ENCODE measurements at places on chromosomes 16 and 17.
A peak's percentile ranks its signal among the peaks of the same experiment; 100 is the strongest.

DNA sequence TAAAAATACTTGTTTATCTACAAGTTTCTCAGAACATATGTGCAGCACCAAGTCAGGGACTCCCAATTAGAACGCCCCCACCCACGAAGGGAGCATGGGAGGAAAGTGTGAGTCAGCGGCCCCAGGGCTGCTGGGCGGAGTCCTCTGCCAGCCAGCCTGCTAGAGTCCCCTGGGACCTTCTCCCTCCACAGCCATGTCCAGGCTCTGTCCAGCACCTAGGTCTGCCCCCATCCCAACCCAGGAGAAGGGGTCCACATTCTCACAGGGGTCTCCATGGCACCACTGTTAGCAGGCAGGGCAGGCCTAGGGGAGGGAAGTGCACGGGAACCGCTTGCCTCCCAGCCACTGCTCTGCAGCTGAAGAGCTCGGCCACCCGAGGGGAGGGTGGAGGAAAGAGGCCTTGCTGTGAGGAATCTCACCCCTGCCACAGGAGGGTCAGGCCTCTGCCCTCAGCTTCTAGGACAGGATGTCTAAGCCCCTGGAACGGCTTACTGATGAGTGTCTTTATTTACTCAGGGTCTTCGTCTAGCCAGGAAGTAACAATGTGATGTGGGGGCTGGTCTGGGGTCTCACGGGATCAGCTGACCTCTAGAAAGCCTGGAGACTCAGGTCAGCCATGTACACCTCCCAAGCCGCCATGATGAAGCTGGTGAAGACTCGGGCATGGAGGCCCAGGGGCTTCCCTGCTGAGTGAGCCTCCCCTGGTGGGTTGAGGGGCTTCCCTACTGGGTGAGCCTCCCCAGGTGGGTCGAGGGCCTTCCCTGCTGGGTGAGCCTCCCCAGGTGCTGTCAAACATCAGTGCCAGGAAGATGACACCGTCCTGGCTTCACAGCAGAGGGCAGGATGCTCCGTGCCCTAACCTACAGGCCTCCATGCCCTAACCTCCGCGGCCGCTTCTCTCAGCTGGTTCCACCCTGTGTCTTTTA is 190.3 kb downstream of the RBFOX3 start:
- DNase-seq = no peak

GRCh38 chr16:23113185-23113584 is 36.1 kb downstream of the USP31 start:
- no peak for DNase-seq

GRCh38 chr17:7631398-7632380 is 1.8 kb downstream of the SHBG start:
- no peak for DNase-seq

- no peak for DNase-seq
Measured at GRCh38 chr16:71360378-71360777, 1.9 kb downstream of the CALB2 start.

DNA sequence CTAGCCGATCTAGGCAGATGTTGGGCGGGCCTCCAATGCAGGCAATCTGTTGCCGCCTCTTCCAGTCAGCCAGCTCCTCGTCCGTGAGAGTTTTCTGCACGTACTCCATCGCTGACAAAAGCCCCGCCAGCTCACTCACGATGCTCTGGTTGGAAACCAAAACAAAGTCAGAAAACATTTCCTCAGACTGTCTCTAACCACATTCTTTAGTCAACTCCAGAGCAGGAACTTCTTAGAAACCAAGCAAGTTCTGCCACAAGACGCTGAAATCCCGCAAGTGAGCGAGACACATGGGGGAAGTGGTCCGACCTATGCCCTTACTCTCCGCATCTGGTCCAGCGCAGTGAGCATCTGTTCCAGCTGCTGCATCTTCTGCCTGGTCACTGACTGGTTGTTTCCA is 49.1 kb downstream of the STAT5A start:
- DNase-seq = no peak

DNA sequence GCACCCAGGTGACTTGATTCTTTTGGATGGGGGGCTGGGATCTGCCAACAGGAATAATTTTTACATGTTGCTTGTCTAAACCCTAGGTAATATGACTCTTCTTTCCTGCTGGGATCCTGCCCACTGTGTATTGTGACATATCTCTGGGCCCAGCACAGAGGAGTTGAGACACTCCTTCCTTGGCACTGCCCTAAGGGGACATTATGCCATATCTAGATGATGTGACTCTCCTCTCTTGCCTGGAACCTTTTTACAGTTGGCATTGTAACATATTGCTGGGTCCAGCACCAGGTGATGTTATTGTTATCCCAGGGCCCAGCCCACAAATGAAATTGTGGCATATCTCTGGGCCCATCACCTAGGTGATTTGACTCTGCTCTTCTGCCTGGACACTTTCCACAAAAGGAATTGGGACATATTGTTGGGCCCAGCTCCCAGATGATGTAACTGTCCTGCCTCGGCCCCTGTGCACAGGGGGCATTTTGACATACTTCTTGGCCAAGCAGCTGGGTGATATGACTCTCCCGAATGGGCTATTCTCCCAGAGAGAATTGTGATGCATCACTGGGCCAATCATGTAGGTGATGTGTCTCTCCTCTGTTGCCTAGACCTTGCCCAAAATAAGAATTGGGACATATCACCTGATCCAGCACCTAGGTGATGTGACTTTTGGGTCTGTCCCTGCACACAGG is 1837.7 kb downstream of the TP53TG3F start:
- no peak for DNase-seq

- DNase-seq = no peak
Measured at GRCh38 chr17:31537565-31538011, 146.1 kb downstream of the RAB11FIP4 start.

DNA sequence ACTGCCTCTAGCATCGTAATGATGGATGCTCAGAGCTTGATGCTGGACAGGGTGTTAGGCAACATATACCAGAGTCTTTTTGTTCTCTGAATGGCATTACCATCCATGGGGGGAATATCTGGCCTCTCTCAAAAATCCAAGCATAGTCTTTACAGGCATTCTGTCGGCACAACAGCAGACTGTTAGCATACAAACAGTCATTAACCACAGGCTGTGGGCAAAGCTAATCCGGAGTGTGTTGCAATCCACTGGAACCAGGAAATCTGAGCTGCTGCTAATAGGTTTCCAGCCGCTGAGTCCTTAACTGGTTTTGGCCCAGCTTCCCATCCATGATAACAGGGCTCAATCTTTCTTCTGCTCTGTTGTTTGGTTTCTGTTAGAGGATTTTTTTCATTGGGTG is 371.9 kb downstream of the HS3ST3B1 start:
- no peak for DNase-seq

GRCh38 chr16:85642762-85643358 is 29.7 kb downstream of the GSE1 start:
- DNase-seq = no peak

- DNase-seq = no peak
Measured at GRCh38 chr16:50578137-50578536, 29.9 kb downstream of the NKD1 start.

DNA sequence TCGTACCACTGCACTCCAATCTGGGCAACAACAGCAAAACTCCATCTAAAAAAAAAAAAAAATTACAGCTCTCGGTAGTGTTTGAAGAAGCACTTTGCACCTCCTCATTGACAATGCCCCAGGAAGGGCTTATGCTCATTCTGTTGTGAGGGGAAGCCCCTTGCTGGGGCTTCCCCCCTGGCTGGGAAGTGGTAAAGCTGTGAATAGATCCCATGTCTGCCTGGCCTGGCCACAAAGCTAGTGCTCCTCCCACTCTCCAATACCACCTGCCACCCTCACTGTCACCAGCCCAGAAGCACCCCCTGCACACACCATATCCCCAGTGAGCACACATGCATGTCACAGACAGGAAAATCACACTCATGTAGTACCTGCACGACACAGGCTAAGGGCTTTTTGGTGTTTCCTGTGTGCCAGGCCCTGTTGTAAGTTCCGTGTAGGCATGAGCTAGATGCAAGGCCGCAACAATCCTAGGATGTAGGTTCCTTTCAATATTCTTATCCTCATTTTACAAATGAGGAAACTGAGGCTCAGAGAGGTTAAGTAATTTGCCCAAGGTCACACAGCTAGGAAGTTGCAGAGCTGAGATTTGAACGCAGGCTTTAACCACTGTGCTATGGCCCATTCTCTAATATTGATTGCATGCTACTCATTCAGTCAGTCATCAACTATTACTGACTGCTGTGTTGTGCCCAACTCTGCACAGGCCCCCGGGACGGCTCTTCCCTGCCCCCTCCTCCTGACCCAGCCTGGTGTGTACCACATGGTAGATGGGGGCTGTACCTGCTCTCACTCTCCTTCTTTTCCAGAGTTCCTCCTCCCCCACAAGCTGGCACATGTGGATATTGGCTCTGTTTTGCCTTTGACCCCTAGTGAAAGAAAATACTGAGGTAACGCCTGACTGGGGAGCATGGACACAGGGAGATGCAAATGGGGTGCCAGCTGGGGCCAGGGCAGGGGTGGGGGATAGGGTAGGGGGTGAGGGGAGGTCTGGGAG is 11.9 kb upstream of the COL1A1 start:
- DNase-seq = peak; percentile 65

GRCh38 chr17:32822996-32823395 is 53.9 kb downstream of the MYO1D start:
- no peak for DNase-seq

- DNase-seq = peak; percentile 30
Measured at GRCh38 chr17:7260651-7261378, 1.5 kb downstream of the CLDN7 start.

DNA sequence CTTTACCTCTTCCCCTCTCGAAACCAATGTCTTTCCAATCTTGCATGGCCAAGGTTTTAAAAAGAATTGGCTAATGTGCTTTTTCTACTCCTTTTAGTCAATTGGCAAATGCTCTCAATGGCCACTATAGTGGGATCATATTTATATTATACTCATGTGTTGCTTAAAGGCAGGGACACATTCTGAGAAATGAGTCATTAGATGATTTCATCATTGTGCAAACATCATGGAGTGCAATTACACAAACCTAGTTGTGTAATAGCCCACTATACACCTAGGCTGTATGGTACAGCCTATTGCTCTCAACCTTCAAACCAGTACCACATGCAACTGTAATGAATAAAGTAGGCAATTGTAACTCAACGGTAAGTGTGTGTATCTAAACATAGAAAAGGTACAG is 180.9 kb downstream of the HS3ST3A1 start:
- no peak for DNase-seq

- no peak for DNase-seq
Measured at GRCh38 chr17:57971572-57971971, 16.4 kb upstream of the CUEDC1 start.

- no peak for DNase-seq
Measured at GRCh38 chr17:42270596-42270995, 5.6 kb downstream of the STAT5B start.

- no peak for DNase-seq
Measured at GRCh38 chr16:68660359-68660795, 15.3 kb downstream of the CDH3 start.

DNA sequence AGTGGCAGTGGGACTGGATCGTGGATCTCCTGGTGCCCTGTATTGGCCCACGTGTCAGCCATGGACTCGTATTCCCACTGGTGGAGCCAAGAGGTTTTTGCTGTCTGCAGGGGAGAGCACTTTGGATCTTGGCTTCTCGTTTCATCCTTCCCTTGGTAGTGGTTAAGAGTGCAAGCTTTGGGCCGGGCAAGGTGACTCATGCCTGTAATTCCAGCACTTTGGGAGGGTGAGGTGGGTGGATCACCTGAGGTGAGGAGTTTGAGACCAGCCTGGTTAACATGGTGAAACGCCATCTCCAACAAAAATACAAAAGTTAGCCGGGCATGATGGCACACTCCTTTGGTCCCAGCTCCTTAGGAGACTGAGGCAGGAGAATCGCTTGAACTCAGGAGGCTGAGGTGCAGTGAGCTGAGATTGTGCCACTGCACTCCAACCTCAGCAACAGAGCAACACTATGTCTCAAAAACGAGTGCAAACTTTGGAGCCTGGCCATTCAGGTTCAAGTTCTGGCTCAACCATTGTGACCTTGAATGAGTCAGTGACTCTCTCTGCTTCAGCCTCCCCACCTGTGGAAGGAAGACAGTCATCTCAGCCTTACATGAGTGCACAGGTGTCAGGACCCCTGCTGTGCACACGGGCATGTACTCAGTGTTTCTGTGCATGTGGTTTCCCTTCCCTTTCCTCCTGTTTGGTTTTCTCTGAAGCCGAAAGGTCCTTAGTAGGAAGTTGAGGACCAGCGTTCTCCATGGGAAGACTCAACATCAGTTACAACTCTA is 57.4 kb downstream of the PLCG2 start:
- no peak for DNase-seq

DNA sequence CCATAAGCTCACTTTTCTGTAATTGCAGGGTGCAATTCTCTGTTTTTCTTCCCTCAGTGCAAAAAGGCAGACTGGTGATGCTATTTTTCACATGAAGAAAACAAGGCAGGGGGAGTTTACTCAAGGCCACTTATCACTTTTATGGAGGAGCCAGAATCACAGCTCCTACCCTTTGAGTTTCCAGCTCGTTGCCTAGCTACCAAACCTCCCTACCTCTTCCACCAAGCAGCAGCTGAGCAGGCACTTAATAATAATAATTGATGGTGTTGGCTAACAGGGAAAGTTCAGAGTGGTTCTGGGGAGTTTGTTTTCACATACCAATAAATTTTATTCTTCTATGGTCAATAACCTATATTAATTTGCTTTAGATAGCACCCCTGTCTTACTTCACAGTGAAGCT is 31.9 kb upstream of the MPHOSPH6 start:
- DNase-seq = no peak

GRCh38 chr17:77619326-77619725 is 339.2 kb upstream of the TNRC6C start:
- no peak for DNase-seq

GRCh38 chr17:17151962-17152361 is 54.2 kb downstream of the PLD6 start:
- no peak for DNase-seq

GRCh38 chr16:69888005-69888590 is 63.0 kb upstream of the CLEC18A start:
- no peak for DNase-seq

- no peak for DNase-seq
Measured at GRCh38 chr17:19016297-19016696, 11.7 kb upstream of the FAM83G start.

- DNase-seq = no peak
Measured at GRCh38 chr17:34474706-34475105, 104.7 kb upstream of the TMEM132E start.

- DNase-seq = peak; percentile 83
Measured at GRCh38 chr16:79210607-79211006, 389.9 kb downstream of the MAF start.

DNA sequence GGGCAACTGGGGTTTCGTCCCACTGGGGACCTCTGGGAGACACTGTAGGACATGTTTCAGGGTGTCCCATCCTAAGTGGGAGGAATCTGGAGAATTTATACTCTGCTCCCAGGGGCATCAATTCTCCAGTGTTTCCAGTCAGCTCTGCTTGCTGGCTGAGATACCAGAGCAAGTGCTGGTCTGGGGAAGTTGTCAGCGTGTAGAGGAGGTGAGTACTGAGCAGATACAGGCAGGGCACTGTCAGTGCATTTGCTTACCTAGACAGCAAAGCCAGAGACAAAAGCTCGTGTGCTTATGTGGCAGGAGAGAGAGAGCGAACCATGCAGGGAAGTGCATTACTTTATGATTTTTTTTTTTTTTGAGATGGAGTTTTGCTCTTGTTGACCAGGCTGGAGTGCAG is 20.2 kb upstream of the TOX3 start:
- no peak for DNase-seq

Data from T-helper 2 cell (primary cell).